ENCODE measurements at places on chromosomes 5 and 9.

DNA sequence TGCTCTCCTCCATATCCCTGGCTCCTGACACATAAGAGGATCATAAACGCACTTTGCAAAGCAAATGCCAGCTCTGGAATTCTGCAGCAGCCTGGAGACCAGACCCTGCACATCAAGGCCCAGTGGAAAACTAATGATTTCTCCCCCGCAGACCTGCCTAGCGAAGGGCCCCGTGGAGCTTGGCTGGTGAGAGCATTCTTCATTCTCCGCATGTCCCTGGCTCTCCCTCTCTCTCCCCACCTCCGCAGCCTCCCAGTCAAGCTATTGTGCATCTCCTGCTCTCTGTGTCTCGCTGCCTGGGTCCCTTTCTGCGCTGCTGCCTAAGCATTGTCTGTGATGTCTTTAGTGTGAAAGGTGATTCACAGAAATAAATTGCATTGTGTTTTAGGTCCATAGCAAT is 46.7 kb downstream of the GRIA1 start:
- no peak for DNase-seq

GRCh38 chr9:88313364-88314220 is 74.7 kb upstream of the SPIN1 start:
- DNase-seq = no peak

GRCh38 chr5:127373858-127374491 is 83.4 kb downstream of the MEGF10 start:
- no peak for DNase-seq

DNA sequence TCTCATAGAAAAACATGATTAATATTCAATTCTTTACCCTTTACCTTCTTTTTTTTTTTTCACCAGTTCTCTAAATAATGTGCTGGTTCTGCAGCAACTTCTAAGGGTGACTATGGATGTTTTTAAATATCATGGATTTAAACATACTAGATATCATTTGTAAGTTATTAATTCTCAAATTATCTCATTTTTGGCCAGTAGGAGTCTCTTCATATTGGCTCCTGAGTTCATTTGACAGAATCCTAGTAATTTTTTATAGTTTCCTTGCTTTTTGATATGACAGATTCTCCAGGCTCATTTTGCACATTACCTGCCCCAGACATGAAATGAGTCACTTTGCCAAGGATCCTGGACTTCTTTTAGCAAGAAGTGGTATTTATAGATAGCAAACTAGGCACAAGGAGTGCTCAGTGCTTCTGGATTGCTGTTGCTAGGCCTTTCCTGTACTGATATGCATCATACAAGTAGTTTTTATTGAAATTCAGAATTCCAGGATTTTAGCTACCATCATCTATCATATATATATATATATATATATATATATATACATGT is 201.3 kb upstream of the IL12B start:
- no peak for DNase-seq

DNA sequence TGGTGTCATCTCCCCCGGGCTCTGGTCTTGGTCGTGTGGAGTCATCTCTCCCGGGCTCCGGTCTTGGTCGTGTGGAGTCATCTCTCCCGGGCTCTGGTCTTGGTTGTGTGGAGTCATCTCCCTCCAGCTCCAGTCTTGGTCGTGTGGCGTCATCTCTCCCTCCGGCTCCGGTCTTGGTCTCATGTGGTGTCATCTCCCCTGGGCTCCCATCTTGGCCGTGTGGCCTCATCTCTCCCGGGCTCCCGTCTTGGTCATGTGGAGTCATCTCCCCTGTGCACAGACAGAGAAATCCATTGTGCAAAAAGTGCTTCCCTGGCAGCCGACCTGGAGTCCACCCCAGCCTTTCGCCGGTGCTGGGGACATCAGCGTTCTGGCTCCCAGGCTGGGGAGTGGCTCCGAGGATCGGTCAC is 91.1 kb upstream of the CACNA1B start:
- no peak for DNase-seq

DNA sequence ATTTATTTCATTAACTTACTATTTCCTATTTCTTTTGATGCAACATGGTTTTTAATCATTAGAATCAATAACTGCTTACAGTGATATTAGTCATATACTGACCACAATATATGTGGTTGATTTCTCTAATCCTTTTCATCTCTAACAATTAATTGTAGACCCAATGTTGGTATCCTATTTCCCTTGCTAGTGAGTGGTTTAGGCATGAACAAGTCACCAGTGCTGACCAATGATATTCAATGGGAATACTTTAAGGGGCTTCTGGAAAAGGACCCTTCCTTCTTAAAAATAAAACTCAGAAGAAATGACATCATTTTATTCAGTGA is 672.4 kb upstream of the GRAMD2B start:
- DNase-seq = no peak

DNA sequence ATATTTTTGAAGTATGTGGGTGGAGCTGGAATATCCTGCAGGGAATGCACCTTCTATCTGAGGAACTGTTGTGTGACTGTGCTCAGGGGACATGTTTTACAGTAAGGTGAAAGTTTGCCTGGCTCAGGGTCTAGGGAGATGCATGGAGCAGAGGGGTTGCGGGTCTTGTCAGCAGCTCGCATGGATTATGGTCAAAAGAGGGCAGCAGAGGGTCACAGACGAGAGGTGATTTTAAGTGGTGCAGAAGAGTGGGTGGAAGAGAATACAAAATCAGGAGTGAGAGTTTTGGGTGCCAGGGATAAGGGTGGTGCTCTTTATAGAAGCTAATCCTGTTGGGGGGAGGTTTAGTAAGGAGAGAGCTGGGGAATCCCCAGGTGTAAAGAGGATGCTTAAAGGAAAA is 53.5 kb upstream of the GRIN3A start:
- DNase-seq = no peak

GRCh38 chr5:68279984-68280383 is 64.4 kb downstream of the PIK3R1 start:
- no peak for DNase-seq

Measured in activated CD8-positive, alpha-beta memory T cell treated with anti-CD3 and anti-CD28 coated beads for 1 hour (primary cell).